ENCODE measurements at places on chromosomes 2 and 18.

- no peak for DNase-seq
These were observed 234.3 kb downstream of the LRATD1 start for GRCh38 chr2:14866736-14867352.

DNA sequence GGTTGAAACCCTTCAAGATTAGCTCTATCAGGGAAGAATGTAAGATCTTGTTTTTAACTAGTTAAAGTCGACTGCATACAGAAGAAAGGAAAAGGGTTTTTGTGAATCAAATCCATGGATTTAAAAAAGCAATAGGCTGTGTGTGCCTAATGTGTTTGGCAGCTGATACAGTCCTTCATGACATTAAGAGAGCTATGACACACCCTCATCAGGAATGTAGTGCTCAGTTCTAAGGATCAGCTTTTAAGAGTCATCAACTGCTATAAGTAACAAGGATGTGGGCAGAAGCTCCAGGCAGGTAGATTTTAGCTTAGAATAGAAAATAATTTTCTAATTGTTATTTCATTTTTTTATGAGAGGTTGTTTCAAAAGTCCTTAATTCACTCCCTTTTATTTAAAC, 52.9 kb downstream of the PPP1R1C start:
- DNase-seq, result peak; percentile 41

DNA sequence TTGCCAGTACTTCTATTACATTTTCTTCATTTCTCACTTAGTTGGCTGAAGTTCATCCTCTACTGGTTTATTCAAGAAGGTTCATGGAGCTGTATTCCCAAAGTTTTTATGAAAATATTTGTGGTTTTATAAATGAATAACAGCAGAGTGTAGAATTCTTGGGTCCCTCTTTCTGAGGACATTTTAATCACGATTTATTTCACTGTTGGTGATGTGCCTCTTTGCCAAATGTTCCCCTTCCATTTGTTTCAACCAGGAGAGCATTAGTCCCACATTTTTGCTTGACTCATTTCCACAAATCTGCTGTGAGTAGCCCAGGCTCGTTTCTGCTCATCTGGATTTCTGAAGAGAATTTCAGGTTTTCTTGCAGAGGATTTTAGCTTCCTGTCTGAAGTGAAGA, 20.8 kb downstream of the COPS7B start:
- no peak for DNase-seq

DNA sequence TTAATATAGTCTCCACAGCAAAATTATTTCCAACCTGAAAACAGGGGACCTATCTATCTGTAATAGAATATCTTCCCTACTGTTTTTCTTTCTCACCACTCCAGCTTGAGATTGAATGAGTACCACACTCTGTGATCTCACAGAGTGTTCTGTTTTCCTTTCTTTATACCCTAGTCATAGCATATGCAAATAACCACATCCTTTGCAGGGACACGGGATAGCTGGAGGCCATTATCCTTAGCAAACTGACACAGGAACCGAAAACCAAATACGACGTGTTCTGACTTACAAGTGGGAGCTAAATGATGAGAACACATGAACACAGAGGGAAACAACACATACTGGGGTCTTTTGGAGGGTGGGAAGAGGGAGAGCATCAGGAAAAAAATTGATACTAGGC, 224.7 kb downstream of the SLC8A1 start:
- DNase-seq, result no peak

GRCh38 chr18:41613003-41613609, 341.9 kb upstream of the PIK3C3 start:
- no peak for DNase-seq

- no peak for DNase-seq
These were observed 71.8 kb downstream of the MGAT5 start for GRCh38 chr2:134325696-134326095.

- DNase-seq, result no peak
These were observed 22.4 kb downstream of the IL36A start for GRCh38 chr2:113027691-113028090.

GRCh38 chr2:217593732-217594131, 409.1 kb downstream of the TNS1 start:
- no peak for DNase-seq

- DNase-seq, result no peak
These were observed 35.7 kb upstream of the SLC8A1 start for GRCh38 chr2:40487602-40488001.

GRCh38 chr2:146850746-146851145, 994.1 kb upstream of the ACVR2A start:
- DNase-seq, result no peak

DNA sequence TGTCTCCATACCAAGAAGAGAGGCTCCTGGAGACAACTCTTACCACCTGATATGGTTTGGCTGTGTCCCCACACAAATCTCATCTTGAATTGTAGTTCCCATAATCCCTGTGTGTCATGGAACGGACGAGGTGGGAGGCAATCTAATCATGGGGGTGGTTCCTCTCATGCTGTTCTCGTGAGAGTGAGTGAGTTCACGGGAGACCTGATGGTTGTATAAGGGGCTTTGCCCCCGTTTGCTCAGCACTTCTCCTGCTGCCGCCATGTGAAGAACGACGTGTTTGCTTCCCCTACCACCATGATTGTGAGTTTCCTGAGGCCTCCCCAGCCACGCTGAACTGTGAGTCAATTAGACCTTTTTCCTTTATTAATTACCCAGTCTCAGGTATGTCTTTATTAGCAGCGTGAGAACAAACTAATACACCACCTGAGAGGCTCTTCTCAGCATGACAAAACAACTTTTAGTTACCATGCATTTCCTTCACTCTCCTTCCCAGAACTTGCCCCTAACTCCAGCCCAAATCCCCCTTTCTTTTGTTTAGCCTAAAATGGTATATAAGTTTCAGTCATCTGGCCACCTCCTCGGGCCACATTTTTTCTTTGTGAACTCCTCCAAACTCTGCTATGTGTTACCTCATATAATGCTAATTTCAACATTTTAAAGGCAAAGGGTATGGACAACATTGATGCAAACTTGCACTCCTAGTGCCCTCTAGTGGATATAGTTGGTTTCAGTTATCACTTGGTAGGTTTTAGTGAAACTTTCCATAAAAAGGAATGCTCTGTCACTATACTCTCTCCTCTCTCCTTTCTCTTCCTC, 58.6 kb upstream of the SLC25A52 start:
- peak; percentile 2 for DNase-seq

- DNase-seq, result no peak
These were observed 1346.2 kb downstream of the SUCLG1 start for GRCh38 chr2:83112858-83113257.

GRCh38 chr2:7572450-7572849, 655.2 kb downstream of the RNF144A start:
- no peak for DNase-seq

- no peak for DNase-seq
These were observed 45.4 kb downstream of the EXOC6B start for GRCh38 chr2:72780477-72780876.

- no peak for DNase-seq
These were observed 107.0 kb downstream of the GALNT14 start for GRCh38 chr2:31031132-31031706.

DNA sequence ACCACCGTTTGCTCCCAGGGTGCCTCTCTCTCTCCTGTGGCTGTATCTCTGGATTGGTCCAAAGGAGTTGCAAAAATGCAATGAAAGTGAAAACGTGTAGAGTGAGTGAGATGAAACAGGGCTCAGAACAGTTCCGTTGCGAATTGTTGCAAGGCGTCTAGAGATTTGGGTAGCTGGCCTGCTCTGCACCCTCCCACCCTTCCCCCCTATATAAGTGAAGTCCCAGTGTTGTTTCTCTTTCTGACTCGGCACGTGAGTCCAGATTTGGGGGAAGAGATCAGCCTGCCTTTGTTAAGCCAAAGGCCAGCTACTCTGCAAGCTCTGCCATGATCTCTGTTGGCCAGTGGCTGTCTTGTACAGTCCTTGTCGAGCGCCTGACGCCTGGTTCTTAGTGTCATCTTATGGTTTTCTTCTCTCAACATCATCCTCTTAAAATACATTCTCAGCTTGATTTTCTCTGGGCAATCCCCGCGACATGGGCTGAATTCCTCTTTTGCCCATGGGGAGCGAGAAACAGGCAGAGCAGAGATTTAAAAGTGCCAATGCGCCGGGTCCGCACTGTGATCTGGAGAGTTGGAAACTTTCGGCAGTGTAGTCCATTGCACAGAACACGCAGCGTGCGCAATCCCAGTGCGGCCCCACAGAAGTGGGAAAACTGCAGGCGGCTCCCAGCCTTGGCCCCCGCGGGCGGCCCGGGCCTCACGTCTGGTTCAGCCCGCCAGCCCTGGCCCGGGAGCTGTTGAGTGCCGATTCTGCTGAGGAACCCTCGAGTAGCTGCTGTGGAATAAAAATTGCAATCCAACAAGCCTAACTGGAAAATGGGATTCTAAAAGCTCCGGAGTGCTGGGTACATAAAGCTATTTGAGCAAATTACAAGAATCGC, 9.3 kb downstream of the MEIS1 start:
- DNase-seq, result no peak

- no peak for DNase-seq
These were observed 39.8 kb downstream of the WDR75 start for GRCh38 chr2:189481071-189481470.

GRCh38 chr2:132697556-132698205, 27.7 kb upstream of the LYPD1 start:
- no peak for DNase-seq

DNA sequence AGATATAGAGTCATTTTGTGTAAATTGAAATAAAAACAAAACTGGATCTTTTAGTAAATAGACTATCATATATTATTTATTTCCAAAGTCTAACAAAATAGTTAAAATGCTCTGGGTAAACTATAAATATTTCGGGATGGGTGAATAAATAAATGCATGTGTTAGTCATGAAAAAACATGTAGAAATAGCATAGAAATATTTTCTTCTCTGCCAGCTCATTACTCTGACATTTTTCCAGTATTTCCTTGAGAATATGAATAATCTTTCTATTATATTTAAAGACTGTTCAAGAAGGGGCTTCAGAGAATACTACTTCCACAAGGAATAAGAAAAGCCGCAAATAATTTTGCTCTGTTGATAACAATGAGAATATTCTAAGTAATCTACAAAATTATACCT, 880.4 kb downstream of the TRIB2 start:
- no peak for DNase-seq

DNA sequence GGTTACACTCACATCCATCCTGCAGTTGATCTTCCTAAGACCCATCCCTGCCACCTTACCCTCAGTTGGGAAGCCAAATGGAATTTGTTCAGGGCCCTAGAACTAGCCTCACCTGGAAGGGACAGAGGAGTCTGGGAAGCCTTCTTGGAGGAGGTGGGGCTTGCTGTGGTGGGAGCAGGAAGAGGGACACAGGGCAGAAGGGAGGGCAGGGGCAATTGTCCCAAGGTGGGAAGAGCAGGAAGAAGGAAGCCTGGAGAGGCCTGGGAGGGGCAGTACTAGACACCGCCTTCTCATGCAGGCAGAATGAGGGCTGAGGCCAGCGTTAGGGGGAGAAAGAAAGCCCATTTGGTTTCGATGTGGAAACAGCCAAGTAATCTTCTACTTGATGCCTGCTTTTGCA, 34.1 kb upstream of the ASPRV1 start:
- no peak for DNase-seq

DNA sequence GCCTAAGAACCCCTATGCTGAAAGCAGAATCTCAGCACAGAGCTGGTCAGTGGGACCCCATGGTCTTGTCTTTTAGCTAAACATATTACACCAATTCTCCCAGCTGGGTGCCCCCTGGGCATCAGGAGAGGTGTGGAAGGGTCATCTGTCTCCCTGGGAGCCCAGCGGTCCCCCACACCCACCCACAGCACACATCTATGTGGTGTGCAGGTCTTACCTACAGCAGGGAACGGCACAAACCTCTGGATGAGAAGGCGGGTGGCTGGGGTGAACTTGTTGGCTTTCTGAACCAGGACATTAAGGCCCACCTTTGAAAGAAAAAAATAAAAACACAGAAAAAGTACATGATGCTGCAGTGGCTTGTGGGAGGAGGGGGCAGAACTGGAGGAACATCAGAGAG, 70.7 kb downstream of the EMX1 start:
- DNase-seq, result no peak

DNA sequence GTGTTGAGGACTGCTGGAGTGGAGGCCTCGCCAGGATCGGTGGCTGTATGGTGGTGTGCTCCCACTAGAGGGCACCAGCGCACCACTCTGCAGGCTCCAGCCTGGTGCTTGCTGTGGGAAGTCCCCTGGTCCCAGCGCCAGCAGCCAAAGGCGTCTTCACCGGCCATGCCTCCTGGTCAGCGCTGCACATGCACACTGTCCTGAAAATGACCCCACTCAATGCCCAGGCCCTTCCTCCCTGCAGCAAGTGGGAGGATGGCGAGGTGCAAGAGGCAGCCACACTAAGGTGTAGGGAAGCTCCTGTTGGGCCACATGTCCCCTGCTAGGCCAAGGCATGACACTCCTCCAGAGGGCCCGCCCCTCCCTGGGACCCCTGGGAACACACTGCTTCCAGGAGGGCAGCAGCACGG, 136.5 kb downstream of the CTIF start:
- DNase-seq, result peak; percentile 64

DNA sequence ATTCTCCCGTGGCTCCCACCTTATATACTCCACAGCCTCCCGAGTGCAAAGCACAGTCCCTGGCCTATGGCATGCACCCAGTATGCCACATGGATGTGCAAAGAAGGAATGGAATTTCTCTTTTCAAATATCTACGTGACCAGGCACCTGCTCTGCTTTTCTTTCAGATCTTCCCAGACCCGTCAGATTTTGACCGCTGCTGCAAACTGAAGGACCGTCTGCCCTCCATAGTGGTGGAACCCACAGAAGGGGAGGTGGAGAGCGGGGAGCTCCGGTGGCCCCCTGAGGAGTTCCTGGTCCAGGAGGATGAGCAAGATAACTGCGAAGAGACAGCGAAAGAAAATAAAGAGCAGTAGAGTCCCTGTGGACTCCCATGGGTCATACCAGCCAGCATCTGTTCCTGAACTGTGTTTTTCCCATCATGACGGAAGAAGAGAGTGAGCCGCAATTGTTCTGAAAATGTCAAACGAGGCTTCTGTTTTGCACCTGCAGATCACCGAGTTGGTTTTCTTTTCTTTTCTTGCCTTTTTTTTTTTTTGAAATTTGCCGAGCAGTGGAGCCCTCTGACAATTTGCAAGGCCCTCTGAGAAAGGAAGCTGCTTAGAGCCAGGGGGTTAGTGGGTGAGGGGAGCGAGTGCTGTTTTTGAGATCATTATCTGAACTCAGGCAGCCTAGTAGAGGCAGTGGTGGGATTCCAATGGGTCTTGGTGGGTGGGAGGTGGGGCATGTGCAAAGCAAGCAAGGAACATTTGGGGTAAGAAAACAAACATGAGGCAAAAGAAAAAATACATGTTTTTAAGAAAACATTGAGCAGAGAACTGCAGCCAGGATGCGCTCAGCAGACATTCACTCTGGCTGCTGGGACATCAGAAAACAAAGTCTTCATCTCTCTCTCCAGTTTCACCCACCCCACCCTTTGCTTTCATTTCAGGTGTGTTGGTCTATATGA, 26.2 kb downstream of the LBH start:
- no peak for DNase-seq

DNA sequence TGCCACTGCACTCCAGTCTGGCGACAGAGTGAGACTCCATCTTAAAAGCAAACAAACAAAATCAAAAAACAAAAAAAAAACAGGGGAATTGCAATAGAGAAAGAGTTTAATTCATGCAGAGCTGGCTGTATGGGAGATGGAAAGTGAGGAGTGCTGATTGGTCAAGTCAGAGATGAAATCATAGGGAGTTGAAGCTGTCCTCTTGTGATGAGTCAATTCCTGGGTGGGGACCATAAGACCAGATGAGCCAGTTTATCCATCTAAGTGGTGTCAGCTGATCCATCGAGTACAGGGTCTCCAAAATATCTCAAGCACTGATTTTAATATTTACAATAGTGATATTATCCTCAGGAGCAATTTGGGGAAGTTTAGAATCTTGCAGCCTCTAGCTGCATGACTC, 45.3 kb downstream of the FRZB start:
- DNase-seq, result no peak
